ENCODE measurements at places on chromosomes 12 and 14.

GRCh38 chr12:130707571-130707891, 8.6 kb downstream of the RIMBP2 start:
- DNase-seq, result no peak

- no peak for DNase-seq
These were observed 42.6 kb downstream of the GALNT8 start for GRCh38 chr12:4762773-4763172.

GRCh38 chr12:75852143-75852542, 179.4 kb downstream of the PHLDA1 start:
- no peak for DNase-seq

- no peak for DNase-seq
These were observed 8.4 kb upstream of the EID3 start for GRCh38 chr12:104294927-104295668.

DNA sequence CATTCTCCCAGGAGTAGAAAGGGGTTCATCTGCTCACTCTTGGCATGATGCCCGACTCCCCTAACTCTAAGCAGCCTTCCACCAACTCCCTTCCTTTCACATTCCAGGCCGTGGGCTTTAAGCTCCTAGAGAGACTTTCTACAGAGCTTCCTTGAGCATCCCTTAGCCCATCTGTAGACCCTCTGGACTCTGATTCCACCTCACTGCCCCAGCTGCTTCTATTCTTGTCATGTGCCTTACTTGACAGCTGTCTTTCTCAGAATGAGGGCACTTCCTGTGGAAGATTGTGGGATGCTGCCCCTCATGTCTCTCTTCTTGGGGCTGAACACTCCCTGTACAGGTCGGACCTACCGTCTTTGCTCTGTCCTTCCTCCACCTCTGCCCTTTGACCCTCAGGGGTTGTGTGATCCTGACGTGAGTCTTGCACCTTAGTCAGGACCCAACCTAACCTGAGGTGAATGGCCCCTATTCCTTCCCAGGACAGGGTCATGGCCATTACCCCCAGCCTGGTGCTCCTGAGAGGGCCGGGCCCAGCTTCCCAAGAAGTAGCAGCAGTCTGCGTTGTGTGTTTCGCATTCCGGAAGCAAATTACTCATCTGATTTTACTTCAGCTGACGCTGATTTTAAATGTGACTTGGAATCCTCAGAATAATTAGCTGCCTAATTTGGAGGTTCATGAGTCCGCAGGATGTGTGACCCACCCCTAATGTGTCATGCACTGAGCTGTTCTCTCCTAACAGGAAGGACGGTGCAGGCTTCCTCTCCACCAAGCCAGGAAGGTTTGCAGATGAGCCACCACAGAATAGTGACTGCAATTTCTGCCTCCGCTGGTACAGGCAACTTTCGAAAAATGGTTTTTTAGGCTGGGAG, 2.7 kb upstream of the GALNT6 start:
- no peak for DNase-seq

DNA sequence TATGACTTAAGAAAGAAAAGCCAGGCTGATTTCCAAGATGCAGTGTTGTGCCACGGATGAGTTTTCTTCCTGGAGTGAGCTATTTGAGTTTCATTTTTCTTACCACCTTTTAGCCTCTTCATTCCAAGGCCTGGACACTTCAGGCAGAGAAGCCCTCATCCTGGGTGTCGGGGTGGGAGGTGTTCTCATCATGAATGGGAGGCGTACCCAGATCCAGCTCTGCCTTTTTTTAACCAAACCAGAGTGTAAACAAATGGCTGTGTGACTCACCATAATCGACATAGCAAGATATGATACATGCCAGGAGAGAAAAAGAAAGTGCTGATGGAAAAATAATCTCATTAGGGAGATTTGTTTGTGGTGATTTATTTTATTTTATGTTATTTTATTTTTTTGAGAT, 79.9 kb downstream of the ARF6 start:
- peak; percentile 77 for DNase-seq

DNA sequence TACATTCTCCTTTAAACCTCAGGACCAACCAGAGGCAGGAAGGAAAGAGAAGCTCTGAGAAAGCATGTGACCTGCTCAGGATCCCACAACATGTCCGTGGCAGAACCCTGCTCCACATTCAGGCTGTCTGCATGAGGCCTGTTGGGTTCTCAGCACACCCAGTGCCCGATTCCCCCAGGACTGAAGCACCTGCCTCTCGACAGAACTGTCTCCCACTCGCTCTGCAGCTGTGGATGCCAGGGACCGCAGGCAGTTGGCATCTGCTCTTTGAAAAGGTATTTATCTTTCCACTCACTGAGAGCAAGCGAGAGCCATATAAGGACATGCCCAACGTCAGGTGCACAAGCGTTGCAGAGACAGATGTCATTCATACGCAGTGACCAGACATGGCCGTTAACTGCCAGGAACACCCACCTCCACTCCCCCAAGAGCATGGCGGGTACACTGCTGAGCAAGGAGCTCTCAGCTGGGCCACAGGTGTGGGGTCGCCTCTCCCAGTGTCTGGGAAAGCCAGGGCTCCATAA, 18.9 kb downstream of the PITPNM2 start:
- DNase-seq, result peak; percentile 67

DNA sequence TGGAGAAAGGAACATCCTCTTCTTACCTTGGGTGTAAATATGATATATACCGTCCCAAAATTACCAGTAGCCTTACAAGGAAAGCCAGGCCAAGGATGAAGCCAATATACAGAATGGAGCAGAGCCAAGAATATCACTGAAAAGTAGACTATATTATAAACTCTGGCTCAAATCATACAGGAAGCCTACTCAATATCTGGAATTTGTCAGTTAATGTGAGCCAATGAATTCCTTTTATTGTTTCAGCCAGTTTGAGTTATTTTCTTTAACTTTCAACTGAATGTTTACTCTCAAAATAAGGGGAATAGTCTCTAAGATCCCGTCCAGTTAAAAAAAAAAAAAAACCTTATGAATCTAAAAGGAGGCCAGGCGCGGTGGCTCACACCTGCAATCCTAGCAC, 9.8 kb upstream of the DENND5B start:
- DNase-seq, result no peak

- DNase-seq, result no peak
These were observed 100.5 kb downstream of the LRRC74A start for GRCh38 chr14:76926521-76927251.

- no peak for DNase-seq
These were observed 138.7 kb downstream of the TTC7B start for GRCh38 chr14:90677484-90678050.

DNA sequence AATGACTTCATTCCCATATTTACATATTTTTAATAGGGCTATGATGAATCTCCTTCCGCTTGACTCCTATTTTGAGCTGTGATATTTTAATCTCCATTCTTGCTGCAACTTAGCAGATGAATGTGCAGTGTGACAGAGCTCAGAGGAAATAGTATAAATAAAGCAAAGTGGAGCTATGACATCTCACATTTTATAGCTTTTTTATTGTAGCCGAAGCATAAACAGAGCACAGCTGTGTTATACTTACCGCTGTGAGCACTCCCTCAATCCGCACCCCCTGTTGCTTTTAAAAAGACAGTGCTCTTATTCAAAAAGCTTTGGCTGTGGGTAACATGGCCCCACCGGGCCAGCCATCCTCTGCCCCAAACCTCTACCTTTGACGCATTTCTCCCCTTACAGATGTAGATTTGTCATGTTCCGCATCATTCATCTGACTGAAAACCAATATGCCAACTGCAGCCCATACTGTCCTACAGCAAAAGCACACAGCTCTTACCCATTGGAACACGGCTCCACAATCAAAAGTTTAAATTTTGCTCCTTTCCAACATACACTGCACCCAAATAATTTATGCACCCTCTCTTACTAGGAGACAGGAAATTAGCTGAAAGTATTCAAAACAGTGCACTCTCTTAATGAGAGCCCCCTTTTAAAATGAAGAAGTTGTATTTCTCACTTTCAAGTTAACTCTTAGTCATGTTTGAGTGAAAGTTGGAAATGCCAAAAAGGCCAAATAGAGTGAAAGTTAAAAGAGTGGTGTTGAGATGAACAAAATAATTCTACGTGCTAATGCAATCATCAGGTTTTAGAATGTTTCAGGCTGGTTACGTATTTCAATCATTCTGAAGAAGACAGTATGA, 429.3 kb upstream of the SOX5 start:
- no peak for DNase-seq

GRCh38 chr12:100706033-100706432, 88.5 kb upstream of the ANO4 start:
- no peak for DNase-seq

GRCh38 chr14:61328626-61329262, 7.4 kb downstream of the PRKCH start:
- no peak for DNase-seq
